Stimulated activated CD4-positive, alpha-beta T cell treated with anti-CD3 and anti-CD28 coated beads, Interleukin-1b, Interleukin-23, amount 100 ng/mL, for 24 hours (primary cell): ENCODE measurements at places on chromosomes 5 and 9.

DNA sequence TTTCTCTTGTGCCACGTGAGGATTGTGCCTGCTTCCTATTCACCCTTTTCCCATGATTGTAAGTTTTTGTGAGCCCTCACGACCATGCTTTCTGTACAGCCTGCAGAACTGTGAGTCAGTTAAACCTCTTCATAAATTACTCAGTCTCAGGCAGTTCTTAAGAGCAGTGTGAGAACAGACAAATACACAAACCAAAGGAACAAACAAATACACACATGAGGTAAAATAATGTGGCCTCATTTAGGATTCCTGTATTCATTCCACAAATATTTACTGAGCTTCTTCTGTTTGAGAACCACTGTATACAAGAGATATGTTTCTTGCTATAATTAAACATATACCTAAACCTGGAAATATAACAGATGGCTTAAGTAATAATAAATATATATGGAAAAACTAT is 760.3 kb downstream of the CDH9 start:
- DNase-seq, result no peak

GRCh38 chr5:123803359-123803758 is 291.4 kb downstream of the CSNK1G3 start:
- DNase-seq, result no peak

DNA sequence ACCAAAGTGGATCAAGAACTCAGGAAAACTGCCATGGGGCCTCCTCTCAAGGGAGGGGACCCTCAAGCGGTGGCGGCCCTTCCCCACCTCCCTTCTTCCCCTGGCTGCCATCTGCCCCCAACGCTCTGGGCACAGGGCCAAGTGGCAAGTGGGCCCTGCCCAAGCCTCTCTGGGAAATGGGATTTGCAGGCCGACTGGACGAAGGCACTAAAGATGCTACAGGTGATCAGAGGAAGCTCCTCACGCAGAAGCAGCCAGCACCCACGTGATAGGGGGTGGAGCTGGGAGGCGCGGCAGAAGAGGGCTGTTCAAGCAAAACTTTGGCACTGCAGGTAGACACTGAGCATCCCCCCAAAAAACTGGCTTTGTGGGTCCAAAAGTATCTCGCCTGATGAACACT is 52.7 kb upstream of the UBTD2 start:
- DNase-seq, result no peak

DNA sequence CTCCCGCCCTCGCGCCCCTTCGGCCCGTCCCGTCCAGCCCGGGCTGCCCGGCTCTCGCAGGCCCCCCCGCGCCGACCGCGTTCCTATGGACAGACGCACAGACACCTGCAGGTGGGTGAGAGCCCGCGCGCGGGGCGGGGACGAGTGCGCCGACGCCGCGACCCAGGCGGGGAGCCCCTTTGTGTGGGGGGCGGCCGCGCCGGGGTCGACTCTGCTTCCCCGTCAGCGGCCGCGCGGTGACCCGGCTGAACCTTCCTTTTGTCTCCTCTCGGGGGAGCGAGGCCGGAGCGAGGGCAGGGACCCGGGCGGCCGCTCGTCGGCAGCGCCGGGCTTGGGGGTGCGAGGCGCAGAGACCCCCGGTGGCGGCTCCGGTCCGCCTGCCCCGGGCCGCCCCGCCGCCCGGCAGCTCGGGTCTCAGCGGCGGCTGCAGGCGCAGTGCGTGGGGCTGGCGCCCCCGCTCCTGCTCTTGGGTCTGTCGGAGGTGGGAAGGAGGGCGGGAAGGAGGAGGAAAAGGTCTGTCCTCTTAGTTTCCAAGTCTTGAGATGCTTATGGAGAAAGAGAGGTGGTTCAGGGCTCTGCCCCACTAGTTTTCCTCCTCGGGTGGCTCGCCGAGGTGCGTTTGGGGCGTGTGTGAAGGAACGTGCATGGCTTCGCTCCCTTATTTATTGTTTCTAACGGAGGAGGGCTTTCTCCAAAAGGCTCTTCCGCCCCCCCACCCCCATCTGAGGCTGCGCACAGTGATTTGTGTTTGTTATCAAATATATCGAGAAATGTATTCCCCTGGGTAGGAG is 576 bp downstream of the KIAA1958 start:
- peak; percentile 18 for DNase-seq

DNA sequence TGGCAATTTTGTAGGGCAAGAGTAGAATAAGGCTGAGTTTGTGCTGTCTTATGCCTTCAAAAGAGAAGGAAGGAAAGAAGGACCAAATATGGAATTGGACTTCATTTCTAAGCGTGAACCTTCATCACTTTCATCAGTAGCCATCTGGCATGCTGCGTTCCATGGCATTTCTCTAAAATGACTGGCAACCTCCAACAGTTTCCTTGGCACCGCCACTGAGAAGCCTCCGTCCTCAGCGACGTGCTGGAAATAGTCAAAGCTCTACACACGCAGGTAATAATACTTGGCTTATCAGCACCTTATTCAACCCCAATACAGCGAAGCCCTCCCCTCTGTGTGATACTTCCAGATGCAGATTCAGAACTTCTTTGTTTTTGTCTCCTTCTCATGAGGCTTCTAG is 169.7 kb upstream of the CD180 start:
- DNase-seq, result no peak

- no peak for DNase-seq
Measured at GRCh38 chr9:21608200-21608599, 126.1 kb upstream of the IFNE start.

GRCh38 chr5:44443172-44443571 is 54.0 kb upstream of the FGF10 start:
- no peak for DNase-seq

GRCh38 chr9:94533155-94533554 is 21.7 kb upstream of the PCAT7 start:
- DNase-seq, result no peak

GRCh38 chr9:126380447-126380846 is 53.8 kb downstream of the MVB12B start:
- DNase-seq, result no peak

GRCh38 chr9:76759732-76760131 is 4.5 kb upstream of the PCA3 start:
- DNase-seq, result no peak

DNA sequence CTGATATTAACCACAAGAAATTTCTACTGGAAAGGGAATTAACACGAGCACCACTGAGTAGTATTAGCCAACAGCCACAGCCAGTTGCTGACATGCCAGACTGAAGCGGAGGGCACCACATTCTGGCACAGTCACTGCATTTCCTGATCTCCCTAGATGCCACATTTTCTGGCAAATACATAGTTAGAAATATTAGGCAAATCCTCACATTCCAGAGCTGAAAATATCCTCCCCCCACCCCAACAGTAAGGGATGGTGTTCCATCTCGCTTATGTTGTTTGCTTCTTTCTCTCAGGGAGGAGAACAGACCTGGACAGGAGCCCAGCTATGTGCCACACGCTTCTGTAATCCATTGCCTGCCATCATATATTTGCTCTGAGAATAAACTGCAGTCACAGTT is 32.8 kb upstream of the MCTP1 start:
- DNase-seq, result no peak

DNA sequence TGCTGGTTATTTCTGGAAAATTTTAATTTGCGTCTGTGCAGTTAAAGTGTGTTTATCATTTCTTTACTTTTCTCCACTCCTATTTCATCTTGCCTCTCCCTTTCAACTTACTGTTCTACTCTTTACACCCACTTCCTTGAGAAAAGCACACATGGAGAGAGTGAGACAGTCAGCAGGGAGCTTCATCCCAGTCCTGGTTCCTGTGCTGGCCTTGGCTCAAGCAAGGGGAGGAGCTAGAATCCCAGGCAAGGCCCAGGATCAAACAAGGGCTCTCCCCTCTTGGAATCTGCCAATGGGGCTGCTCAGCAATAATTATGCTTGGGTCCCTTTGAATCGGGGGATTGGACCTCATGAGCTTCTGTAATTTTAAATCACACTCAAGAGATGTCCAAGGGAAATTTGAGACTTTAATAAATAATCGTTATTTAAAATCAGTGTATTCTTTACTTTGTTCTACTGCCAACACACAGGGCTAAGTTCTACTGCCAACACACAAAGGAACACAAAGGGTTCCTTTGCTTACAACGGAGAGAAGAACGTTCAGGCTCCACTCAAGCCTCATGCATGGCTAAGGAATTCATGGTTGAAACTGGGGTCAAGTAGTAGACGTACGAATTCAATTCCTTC is 439.3 kb upstream of the DAB2 start:
- DNase-seq, result no peak

DNA sequence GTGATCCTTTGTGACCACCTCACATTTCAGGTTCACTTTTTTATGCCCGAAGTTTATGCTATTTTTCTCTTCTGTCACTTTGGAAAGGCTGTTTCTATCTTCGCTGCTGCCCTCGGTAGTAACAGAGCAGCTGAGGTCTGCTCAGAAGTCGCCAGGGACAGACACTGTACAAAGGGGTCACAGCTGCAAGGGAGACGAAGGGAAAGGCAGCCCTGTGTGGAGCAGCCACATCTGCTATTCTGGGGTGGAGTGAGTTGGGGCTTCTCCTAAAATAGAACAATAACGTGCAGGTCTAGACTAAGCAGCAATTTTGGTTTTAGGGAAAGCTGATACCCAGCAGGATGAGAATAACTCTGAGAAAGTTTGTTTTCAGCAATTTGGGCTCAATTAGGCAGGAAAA is 72.5 kb downstream of the ACTL7B start:
- DNase-seq, result no peak

DNA sequence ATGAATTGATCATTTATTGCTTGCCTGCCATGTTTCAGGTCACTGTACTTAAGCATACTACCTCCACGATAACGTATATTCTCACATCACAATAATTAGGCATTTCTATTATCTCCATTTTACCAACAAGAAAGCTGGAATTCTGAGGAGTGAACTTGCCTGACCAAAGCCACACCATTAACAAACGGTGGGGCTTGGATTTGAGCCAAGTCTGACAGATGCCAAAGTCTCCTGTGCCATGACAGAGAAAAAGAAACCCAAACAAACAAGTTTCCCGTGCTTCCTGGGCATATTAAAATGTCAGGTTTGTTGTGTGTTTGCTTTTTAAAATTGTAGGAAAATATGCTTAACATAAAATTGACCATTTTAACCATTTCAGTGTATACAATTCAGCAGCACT is 40.8 kb upstream of the KCNV2 start:
- no peak for DNase-seq

DNA sequence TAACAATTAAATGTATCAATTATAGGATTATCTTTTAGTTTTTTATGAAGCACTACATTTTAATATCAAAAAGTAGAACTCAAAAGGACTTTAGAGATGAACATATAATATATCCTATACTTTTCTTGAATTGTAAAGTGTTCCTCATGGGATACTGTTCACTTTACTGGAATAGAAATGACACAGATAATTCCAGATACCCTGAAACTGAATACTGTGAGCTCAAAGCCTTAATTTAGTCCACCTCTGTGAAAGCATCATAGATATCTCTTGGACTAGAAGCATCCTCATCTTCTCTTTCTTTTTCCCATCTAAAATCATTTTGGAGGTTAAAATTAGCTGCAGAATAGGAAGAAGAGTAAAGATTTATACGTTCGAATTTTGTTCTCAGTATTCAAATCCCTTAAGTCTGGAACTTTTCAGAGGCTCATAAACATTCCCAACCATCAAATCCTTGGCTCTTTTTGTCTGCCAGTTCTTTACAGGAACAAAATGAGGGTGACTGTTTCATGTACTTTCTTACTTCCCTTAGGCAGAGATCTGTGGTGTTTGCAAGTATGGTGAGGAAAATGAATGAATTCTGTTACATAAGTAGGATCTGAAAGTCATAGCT is 49.4 kb downstream of the ADAMTS19 start:
- no peak for DNase-seq

DNA sequence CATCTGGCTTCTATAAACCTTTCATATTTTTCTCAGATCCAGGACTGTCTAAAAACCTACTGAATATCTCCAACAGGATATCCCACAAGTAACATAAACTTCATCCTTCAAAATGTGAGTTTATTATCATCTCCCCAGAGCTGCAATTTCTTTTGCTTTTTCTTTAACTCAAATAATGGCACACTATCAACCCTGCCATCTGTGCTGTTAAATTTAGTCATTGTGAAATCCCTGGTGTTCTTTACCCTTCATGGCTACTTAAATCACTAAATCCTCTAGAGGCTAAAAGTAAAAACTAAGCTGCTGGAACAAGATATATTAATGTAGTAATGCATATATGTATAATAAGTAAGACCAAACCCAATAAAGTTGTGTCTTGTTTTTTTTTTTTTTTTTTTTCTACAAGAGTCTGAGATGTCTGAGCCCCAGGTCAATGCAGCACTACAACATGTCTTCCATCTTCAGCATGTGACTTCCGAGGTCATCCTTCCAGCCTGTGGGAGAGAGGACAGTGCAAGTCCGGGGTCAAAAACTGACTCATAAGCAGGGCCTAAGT is 362.9 kb downstream of the ADGRV1 start:
- no peak for DNase-seq

- DNase-seq, result no peak
Measured at GRCh38 chr5:123283031-123283430, 140.2 kb downstream of the CEP120 start.

GRCh38 chr5:113118298-113118697 is 141.7 kb downstream of the DCP2 start:
- DNase-seq, result no peak
